Pancreas (tissue), 10 donors: ENCODE measurements at places on chromosomes 11 and 22.

GRCh38 chr11:103601225-103601846 is 435.1 kb upstream of the DDI1 start:
- no peaks in the 10 kb centered on the region for H3K4me1 ChIP-seq
- peak; percentile 33 for DNase-seq
- H3K4me3 ChIP-seq: no peak overlapping the region
- no peak overlapping the region for H3K27ac ChIP-seq

GRCh38 chr22:23180301-23180892 is at the start of gene BCR:
BCR (plus strand) TSS chr22:23180509; CDS start chr22:23180961, 452 bp downstream.
- H3K4me3 ChIP-seq: peak within 1 kb of the TSS; percentile 65
- H3K27me3 ChIP-seq: no peaks in the 10 kb centered on the region
- H3K27ac ChIP-seq: peak within 1 kb of the TSS; percentile 69
- no peaks in the 10 kb centered on the region for H3K36me3 ChIP-seq
- DNase-seq: peak; percentile 82

GRCh38 chr11:44306052-44306917 is 3.7 kb downstream of the ALX4 start:
- H3K27ac ChIP-seq: no peak overlapping the region
- H3K27me3 ChIP-seq: no peaks in the 10 kb centered on the region
- H3K4me1 ChIP-seq: peaks cover 18% of the 10 kb centered on the region

- H3K27ac ChIP-seq: no peak overlapping the region
- H3K36me3 ChIP-seq: no peaks in the 10 kb centered on the region
- H3K4me3 ChIP-seq: no peak overlapping the region
- DNase-seq: no peak
- no peaks in the 10 kb centered on the region for H3K27me3 ChIP-seq
- no peaks in the 10 kb centered on the region for H3K4me1 ChIP-seq
Measured at GRCh38 chr11:107824668-107825369, 33.8 kb downstream of the SLC35F2 start.

- H3K27ac ChIP-seq: peak overlapping the region; percentile 97
- no peaks in the 10 kb centered on the region for H3K27me3 ChIP-seq
- H3K4me3 ChIP-seq: no peak overlapping the region
- peak; percentile 97 for DNase-seq
- peaks cover 45% of the 10 kb centered on the region for H3K4me1 ChIP-seq
Measured at GRCh38 chr11:64237484-64237951, 3.1 kb downstream of the VEGFB start.

DNA sequence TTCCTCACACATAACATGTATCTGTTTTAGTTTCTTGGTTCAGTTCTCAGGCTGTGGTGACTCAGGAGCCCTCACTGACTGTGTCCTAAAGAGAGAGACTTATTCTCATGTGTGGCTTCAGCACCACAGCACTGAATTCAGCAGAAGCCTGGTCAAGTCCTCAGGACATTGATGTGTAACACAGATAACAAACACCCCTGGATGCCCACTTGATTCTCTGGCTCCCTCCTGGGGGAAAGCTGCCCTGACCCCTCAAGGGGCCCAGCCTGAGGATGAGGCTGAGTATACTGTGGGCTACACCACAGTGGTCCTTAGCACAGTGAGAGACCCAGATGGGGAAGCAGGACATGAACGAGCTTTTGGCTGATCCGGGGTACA is 87.2 kb upstream of the VPREB1 start:
- H3K27me3 ChIP-seq: no peaks in the 10 kb centered on the region
- DNase-seq: no peak

DNA sequence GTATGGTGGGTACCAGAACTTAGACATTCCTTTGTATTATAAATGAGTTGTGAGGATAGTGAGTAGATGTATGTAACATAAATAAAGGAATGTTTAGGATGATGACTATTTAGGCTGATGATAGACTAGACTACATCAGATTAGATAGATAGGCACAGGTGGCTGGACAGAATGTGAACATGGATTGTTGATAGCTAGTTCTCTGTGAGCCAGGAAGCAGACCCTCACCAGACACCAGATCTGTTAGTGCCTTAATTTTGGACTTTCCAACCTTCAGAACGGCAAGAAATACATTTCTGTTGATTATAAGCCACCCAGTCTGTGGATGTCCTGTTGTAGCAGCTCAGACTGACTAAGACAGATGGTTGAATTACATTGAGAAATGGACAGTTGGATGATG is 99.4 kb downstream of the SWAP70 start:
- DNase-seq: no peak
- peaks cover 10% of the 10 kb centered on the region for H3K4me1 ChIP-seq
- no peaks in the 10 kb centered on the region for H3K27me3 ChIP-seq
- no peak overlapping the region for H3K4me3 ChIP-seq

DNA sequence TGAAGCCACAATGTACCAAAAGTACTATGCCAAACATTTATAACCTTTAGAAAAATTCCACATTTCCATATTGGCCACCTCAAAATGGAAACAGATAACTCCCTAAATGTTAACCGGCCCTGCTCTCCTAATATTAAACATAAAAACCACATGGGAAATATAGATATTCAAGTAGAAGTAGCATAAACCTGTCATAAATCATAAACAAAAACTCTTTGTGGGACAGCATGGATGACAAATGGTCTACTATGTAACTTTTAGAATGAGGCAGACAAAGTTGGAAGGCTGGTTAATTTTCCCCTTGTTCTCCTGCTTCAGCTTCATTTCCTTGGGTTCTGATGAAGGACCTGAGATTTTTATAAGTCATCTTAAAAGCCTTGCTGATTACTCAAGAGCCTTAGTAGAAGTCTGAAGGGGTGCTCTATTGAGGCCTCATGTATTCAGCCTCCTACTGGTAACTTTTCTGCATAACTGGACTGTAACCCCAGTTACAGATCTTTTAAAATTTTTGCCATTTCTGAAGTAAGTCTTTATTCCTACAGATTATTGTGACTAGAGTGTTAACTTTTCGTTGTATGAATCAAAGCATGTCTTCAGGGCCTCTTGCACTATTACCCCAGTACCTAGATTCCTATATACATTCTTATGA is 116.4 kb downstream of the STIM1 start:
- H3K27me3 ChIP-seq: no peaks in the 10 kb centered on the region
- no peak overlapping the region for H3K4me3 ChIP-seq
- H3K4me1 ChIP-seq: no peaks in the 10 kb centered on the region

GRCh38 chr11:44915621-44916020 is 35.1 kb downstream of the TP53I11 start:
- no peaks in the 10 kb centered on the region for H3K36me3 ChIP-seq
- no peaks in the 10 kb centered on the region for H3K4me1 ChIP-seq
- H3K27me3 ChIP-seq: no peaks in the 10 kb centered on the region

- H3K36me3 ChIP-seq: no peaks in the 10 kb centered on the region
- no peak overlapping the region for H3K27ac ChIP-seq
- no peaks in the 10 kb centered on the region for H3K27me3 ChIP-seq
- H3K4me3 ChIP-seq: no peak overlapping the region
- DNase-seq: no peak
- no peaks in the 10 kb centered on the region for H3K4me1 ChIP-seq
Measured at GRCh38 chr22:24707470-24707801, 67.1 kb downstream of the PIWIL3 start.

GRCh38 chr11:72743321-72744221 is 8.6 kb downstream of the ARAP1 start:
- no peak for DNase-seq
- no peaks in the 10 kb centered on the region for H3K36me3 ChIP-seq
- H3K4me1 ChIP-seq: no peaks in the 10 kb centered on the region
- no peak overlapping the region for H3K27ac ChIP-seq
- no peak overlapping the region for H3K4me3 ChIP-seq
- no peaks in the 10 kb centered on the region for H3K27me3 ChIP-seq

GRCh38 chr22:42701694-42702093 is 19.0 kb downstream of the A4GALT start:
- H3K36me3 ChIP-seq: no peaks in the 10 kb centered on the region
- no peak overlapping the region for H3K27ac ChIP-seq
- H3K4me3 ChIP-seq: no peak overlapping the region
- no peaks in the 10 kb centered on the region for H3K4me1 ChIP-seq
